ENCODE measurements at places on chromosomes 1 and 21.

- no peak for DNase-seq
Measured at GRCh38 chr1:198143797-198144196, 13.0 kb upstream of the NEK7 start.

DNA sequence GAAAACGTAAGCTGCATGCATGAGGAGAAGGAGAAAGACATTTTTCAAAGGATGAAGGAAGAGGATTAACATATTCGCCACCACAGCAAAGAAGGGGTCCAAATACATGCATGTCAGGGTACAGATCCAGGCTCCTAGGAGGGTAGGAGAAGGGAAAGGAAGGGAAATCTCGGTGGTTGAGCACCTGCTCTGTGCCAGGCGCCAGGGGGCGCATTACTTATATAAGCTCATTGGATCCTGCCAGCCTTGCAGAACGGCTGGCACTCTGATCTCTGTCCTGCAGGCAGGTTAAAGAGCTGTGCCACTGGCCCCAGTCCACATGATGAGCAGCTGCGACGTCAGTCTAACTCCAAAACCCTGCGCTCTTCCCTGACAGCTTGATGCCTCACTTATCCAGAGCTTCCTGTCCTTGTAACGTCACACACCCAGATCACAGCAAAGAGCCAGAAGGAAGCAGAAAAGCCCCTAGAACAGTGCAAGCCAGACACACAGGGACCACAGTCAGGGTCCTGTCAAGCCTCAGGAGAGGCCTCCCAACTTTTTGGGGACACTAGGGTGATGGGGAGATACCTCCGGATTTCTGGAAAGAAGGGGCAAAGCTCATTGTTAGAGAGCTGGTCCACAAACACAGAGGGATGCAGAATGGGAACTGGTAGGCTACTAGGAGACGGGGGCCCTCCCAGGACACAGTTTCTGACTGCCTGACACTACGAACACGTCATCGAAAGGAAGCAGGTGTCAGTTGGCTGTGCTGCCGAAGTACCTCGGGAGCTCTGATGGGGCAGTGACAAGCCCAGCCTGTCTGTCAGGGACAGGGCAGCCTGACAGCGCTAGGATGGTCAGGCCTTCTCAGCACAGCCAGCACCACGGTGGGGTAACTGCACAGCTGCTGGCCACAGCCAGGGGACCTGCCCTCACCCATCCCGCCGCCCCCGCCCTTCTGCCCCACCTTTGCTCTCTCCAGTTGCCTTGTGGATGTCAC, 99.1 kb downstream of the BEND5 start:
- DNase-seq = peak; percentile 2

DNA sequence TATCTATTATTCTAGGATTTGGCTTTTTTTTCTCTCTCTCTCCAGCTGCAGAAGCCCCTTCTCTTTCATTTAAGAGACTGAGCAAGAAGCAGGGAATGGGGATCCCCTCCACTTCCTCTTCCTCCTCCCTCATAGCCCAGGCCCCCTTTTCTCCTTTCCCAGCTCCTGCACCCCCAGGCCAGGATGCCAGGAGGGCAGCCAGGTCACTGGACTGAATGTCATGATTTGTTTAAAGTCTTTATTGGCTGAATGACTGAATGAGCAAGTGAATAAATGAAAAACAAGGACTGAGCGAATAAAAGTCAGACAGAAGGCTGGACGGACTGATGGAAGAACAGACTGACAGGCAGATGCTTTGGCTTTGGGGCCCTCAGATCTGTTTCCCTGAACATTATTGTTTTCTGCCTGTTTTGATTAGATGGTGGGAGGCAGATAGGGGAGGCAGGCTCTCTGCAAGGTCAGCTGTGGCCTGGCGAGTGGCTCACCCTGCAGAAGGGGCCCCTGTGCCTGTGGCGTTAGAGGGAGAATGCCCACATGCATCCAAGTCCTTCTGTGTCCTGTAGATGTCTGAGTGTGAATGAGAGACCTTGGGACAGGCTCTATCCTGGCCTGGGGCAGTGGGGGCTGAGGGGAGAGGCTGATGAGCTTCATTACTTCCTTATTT, 20.3 kb upstream of the ADGRB2 start:
- DNase-seq = no peak

DNA sequence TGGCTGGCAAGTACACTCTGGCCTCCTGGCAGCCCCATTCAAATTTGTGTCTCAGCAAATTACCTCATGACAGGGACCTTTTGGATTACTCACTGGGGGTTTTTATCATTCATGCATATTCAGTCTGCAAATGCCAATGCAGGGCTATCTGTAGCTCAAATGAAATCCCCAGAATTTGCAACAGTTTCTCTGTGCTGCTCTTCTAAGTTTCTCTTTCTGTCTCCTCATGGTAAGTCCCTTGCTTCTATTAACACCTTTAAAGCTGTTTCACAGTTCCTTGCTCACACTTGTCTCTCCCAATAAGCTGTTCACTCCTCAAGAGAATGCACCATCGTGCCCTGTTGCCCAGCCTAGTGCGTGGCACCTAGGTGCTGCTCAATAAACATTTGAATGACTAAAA, 3.3 kb upstream of the FAM78B start:
- DNase-seq = no peak

DNA sequence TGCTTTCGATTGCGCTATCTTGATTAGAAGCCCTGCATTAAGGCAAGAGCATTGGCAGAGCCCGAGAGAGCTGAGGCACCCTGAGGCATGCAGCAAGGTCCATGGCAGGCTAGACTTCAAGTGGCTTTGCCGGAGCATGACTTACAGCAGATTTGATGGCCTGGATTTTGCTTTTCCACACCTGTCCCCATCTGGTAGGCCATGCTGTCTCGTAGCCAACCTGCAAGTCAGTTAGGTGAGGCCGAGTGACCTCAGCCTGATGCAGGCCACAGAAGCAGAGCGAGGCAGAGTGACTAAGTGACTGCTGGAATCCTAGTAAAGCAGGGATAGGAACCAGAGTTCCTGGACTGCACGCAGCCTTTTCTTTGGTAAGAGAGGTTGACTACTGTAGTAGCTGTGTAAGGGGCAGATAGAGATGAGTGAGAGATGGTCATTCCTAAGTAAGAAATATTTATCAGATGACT, 148.9 kb downstream of the PBX1 start:
- no peak for DNase-seq

DNA sequence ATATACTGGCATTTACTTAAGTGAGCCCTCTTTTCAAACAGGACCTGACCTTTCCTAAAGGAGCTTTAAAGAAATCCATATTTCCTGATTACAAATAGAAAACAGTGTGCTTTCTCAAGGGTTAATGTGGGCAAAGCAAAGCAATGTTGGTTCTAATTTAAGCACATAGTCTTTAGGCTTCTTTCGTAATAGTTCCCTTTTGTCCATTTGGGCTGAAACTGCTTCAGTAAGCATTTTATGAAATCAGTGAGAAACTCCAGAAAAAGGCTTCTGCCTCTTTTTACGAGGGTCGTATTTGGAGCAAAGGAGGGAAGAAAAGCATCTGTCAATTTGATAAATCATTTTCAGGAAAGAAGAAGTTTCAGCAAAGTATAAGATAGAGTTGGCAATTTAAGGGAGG, 331.2 kb downstream of the KIF26B start:
- DNase-seq = no peak

GRCh38 chr1:93353286-93353685, 7.6 kb downstream of the DR1 start:
- DNase-seq = no peak

GRCh38 chr1:17831597-17831996, 76.5 kb downstream of the ACTL8 start:
- no peak for DNase-seq

DNA sequence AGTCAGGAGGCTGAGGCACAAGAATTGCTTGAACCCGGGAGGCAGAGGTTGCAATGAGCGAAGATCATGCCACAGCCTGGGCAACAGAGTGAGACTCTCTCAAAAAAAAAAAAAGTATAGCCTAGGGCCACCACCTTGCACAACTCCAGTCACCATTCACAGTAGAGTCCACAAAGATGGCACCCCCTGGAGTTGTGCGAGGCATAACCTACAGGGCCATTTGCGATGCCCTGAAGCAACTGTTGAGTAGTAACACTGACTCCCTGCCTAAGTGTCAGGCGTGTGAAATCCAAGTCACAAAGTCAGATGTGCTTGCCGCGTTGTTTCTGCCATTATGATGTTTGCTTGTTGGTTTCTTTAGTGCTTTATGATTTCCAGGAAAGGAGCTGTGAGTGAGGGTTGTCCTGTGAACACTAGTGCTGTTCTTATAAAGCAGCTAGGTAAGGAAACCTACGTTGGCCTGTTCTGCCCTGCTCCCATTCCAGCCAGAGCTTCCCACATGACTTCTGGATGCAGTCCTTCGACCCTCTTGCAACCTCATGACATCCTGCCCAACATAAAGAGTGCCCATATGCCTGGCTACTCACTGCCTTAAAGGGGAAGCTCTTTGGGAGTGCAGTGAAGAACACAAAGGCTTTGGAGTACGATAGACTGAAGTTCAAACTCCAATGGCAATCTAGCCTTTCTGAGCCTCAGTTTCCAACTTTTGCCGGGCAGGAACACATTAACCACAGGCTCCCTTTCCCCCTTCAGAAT, 29.8 kb downstream of the FHAD1 start:
- no peak for DNase-seq

DNA sequence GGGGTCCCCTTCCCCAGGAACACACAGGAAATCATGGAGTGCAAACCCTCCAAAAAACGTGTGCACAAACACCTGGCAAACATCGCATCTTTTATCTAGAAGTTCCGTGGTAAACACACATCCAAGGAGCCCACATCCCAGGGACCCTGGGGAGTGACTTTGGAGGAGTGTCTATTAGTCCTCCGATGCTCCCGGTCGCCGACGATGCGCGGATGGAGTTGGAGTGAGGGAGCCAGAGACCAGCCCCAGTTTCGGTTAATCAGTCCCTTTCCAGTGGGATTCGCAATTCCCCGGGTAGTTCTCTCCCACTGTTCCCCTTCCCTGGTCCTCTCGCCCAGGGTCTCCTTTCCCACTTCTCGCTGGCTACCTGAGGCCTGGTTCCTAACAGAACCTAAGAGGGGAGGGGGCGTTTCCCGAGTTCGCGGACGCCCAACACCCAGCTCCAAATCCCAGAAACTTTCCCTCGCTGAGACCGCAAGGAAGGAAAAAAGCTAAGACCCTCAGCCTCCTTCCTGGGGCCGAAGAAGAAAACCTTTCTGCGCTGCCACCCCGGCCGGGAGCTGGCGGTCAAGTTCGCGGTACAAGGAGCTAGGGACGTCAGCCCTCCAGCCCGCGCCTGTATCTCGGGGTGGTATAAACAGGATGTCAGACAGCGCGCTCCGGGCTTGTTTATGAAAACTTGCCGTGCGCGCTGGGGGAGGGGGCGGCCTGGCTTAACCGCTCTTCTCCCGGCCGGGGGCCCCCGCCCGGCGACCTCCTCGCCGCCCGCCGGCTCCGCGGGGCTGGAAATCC, 787 bp downstream of the JAK1 start:
- DNase-seq = peak; percentile 82

DNA sequence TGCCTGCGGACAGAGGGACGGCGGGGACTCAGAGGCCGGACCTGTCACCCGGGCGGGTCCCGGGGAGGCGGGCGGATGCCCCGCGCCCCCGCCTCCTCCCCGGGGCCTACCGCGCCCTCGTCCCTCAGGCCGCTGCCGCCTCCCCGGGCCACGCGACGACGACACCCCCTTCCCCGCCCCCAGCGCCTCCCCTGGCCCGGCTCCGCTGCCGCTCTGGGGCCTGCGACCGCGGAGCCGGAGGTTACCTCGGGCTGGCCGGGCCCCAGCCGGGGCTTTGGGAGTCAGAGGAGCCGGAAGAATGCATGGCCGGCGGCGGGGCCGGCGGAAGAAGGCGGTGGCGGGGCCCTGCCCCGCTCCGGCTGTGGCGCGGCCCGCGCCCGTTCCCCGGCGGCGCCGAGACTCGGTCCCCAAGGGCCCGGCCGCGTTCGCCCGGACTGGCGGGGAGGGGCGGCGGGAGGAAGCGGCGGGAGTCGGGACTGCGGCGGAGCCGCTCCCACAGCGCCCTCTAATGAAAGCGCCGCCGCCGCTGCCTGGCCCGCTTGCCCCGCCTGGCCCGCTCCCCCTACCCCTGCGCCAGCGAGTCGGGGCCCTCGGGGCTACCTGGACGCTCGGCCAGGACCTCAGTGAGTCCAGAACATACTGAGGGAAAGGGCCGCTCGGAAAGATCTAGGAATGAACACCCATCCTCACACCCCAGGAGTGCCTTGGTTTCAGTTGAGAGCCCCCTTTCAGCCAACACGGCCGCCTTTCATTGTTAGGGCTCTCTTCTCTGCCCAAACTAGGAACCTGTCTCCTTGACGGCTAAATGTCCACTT, at the start of gene LPGAT1:
Gene LPGAT1, minus strand, starts transcription at position 436 of the 815 bp plus-strand sequence. CDS start 1,467 bp downstream, outside the sequence.
- DNase-seq = peak; percentile 67

DNA sequence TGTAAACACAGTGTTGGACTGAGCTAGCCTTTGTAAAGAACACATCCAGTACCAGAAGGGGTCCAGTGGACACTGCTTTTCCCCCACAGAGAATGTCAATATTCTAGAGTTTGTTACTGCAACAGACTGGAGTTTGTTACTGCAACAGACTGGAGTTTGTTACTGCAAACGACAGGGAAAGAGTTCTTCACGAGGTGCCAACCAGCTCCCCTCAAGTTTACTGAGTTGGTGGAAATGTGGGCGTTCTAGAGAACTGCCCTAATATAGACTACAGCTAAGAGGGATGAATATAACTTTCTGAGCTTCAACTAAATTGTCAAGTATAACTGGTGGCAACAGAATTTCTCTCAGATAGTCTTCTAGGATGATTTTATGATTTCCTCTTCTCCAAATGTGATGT, 73.8 kb upstream of the NEK2 start:
- no peak for DNase-seq

- no peak for DNase-seq
Measured at GRCh38 chr1:9384128-9384527, 91.4 kb downstream of the SPSB1 start.

- no peak for DNase-seq
Measured at GRCh38 chr21:46286648-46287002, 483 bp downstream of the YBEY start.

DNA sequence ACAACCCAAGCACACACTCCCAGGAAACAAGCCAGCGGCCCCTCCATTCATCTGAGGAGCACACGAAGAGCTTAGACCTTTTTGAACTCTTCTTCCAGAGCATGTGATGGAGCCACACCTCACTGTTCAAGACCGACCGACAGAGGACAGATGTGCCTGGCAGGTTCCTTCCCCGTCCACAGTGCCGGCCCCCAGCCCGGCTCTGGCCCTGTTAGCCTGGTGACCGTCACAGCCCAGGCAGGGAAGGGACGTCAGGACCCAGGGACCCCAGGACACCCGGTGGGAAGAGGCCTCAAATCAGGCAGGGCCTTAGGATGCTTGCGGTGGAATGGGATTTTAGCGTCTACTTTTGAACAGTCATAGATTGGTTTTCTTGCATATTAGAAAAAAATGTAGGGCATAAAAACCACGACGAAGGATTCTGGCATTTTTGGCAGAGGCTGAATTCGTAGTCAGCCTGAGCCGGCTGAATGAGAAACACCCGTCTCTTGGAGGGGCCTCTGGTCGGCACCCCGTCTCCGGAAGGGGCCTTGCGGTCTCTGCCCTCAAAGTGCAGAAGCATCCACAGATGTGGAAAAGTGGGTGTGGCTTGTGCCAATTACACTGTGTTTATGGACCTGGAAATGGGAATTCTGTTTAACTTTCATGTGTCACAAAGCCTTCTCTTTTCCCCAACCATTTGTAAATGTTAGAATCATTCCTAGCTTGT, 79.3 kb downstream of the SIK1 start:
- no peak for DNase-seq

- no peak for DNase-seq
Measured at GRCh38 chr1:42888013-42888633, 41.7 kb downstream of the ZNF691 start.

GRCh38 chr21:35606146-35606545, 454.2 kb downstream of the SETD4 start:
- no peak for DNase-seq
